Astrocyte (in vitro differentiated cells and primary cell): ENCODE measurements at places on chromosomes 12 and 14. TPM values are rescaled to one million over a fixed set of nuclear protein-coding genes. Genes with fewer than 3 reads are reported as not detected.

SPIC gene
- not detected in 2 replicates for total RNA-seq

GRCh38 chr14:71418532-71419245 lies 511.4 kb downstream of the PCNX1 start:
- no peak for DNase-seq

- DNase-seq: no peak
Observed at GRCh38 chr14:95516554-95517181, at the start of gene SYNE3. TSS of gene SYNE3 (minus strand) at chr14:95516650. CDS start at chr14:95475821, 40,829 bp downstream.

DACT1 gene
- total RNA-seq: 49.3 and 55.0 TPM in 2 replicates

DNA sequence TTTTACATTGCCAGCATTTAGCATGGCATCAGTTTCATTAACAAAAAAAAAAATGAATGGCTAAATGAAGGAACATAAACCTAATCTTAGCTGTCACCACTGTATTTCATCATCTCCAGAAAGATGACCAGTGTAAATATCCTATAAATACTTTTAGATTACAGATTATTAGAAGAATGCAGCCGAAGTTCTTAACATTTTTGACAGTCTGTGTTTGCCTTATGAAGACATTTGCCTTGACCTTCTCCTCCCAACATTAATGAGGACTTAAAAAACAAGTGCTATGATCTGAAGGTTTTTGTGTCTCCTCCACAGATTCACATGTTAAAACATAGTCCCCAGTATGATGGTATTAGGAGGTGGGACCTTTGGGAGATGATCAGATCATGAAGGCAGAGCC lies 253.0 kb downstream of the SNAPC1 start:
- no peak for DNase-seq

DNAI7 gene
- total RNA-seq: 0.23 TPM in 1 of 2 replicates, not detected in the other

GRCh38 chr14:89486961-89487360 lies 69.9 kb upstream of the FOXN3 start:
- DNase-seq: no peak

INSM2 gene
- not detected in 2 replicates for total RNA-seq

DNA sequence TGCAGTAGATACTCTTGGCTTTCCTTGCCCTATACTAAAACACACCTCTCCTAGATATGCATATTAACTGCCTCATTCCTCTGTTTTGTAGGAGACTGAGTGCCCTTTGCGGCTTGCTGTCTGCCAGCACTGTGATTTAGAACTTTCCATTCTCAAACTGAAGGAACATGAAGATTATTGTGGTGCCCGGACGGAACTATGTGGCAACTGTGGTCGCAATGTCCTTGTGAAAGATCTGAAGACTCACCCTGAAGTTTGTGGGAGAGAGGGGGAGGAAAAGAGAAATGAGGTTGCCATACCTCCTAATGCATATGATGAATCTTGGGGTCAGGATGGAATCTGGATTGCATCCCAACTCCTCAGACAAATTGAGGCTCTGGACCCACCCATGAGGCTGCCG lies 15.4 kb downstream of the TRAFD1 start:
- no peak for DNase-seq

SERPINA6 gene
- total RNA-seq: not detected in 2 replicates

CLEC6A gene
- not detected in 2 replicates for total RNA-seq
